ENCODE measurements at places on chromosomes 12 and 14. TPM values are rescaled to one million over a fixed set of nuclear protein-coding genes. Genes with fewer than 3 reads are reported as not detected.

The CD4 gene
- 19.7 TPM for total RNA-seq

The AMN gene
- total RNA-seq = 2.5 TPM

The AKAP6 gene
- total RNA-seq = 6.5 TPM

The MDM1 gene
- total RNA-seq = 9.0 TPM

The NANOG gene
- total RNA-seq = not detected

The DDX54 gene
- 57.3 TPM for total RNA-seq

The TPPP2 gene
- not detected for total RNA-seq

The SLC6A15 gene
- total RNA-seq = not detected

Data from omental fat pad (tissue), 4 donors.